SHP77 treated with DMSO at 0.1 percent for 48 hours (cell line): ENCODE measurements at places on chromosomes 5 and 9.

GRCh38 chr5:124655921-124656511 is 90.4 kb downstream of the ZNF608 start:
- DNase-seq, result peak; percentile 96

GRCh38 chr5:137575847-137576246 is 76.7 kb upstream of the SPOCK1 start:
- no peak for DNase-seq

DNA sequence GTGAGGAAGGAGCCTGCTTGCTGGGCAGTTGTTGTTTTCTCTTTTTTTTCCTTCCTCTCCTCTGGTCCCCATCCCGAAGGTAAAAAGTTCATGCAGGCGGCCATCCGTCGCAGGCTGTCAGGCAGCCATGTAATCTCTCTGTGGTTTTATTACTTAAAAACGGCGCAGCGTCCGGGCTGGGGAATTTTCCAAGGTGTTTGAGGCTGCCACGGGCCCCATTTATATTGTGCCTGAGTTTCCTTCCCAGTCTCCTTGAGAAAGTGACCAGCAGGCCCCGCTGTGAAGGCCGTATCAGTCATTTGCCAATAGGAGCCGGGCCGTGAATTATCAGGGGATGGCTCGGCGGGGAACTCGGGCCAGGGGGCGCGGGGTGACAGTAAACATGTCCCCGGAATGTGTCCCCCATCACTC is 289.7 kb downstream of the PBX3 start:
- no peak for DNase-seq

DNA sequence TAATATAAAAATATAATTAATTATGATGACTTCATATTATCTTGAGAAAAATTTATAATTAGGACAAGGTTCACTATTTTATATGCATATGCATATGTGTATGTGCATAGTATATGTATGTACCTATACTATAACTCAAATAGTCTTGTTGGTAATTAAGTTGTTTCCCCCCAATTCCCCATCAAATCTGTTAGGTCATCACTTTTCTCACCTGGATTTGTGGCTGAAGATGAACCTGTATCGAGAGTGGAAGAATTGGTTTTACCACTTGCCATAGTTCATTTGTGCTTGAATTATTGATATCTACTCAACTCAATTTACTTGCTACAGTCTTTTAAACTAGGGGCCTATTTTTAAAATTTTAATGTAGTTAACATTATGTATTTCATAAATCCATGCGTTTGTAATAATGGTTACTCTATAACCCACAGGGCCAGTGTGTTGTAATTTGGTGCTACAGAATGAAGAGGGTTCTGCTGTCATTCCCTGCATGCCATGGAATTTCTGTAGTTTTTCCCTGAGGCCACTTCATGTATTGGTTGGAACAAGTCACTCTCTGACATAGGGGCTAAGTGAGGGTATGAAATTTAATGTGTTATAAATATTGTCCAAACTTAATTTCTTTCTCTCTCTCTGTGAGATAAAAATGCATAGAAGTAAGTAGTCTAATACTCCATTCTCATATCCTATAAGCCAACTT is 74.9 kb downstream of the TAF11L14 start:
- no peak for DNase-seq

- DNase-seq, result no peak
Measured at GRCh38 chr5:14156290-14156649, 13.1 kb downstream of the TRIO start.

DNA sequence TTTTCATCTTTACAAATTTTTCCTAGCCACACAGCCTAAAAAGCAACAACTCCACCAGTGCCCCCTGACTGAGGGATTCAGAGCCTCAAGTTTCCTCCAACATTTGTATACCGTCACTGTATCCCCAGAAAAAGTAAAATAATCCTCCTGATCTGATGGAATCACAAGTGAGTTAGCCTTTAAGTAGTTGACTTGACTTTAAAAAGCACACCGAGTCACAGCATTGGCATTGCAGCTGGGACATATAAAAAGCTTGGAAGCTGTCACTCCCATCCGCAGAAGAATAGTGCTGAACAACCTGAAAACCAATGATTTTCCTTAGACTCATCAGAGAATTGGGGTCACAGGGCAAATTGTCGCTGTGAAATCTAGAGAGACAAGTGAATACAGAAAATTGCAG is 41.6 kb upstream of the FBN2 start:
- DNase-seq, result no peak

GRCh38 chr5:55333811-55334210 is 26.0 kb downstream of the MTREX start:
- no peak for DNase-seq
